ENCODE measurements at places on chromosomes 4 and X.

GRCh38 chr4:156252358-156252921 lies 298.8 kb upstream of the CTSO start:
- no peak for DNase-seq

DNA sequence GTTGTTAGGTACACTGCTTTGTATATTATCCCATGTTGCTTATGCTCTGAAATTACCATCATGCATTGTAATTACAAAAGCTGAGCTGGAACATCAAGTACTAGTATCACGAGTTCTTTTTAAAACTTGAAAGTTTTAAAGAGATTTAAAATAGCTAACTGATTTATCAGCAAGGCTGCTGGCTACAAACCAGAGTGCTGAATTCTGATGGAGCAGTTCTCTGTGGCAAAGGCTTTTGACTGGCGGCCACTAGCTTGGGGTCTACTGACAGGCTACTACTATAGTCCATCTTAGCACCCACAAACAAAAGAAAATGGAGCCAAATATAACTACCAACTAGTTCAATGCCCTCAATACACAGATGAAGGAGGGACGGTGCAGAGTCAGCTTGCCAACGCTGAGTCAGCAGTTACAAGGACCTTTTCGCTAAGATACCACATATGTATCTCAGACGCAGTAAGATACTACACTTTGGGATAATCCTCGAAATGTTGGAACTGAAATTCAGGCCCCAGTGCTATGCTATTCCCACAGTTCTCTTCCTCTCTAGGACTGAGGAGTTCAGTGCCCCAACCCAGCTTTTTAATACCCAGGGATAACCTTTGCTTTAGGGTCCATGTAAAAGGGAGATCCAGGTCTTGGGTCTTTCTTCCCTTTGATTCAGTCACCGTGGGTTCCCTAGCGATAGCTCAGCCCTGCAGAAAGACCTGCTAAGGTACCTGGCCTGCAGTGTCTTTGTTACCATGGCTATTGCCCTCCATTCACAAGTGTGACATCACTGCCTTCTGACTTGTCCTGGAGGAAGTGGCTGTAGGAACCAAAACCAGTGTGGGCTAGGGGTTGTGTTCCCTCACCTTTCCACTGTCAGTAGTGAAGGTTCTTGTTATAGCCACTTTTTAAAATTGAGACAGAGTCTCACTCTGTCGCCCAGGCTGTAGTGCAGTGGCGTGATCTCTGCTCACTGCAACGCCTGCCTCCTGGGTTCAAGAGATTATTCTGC lies 22.8 kb downstream of the MFAP3L start:
- no peak for DNase-seq

DNA sequence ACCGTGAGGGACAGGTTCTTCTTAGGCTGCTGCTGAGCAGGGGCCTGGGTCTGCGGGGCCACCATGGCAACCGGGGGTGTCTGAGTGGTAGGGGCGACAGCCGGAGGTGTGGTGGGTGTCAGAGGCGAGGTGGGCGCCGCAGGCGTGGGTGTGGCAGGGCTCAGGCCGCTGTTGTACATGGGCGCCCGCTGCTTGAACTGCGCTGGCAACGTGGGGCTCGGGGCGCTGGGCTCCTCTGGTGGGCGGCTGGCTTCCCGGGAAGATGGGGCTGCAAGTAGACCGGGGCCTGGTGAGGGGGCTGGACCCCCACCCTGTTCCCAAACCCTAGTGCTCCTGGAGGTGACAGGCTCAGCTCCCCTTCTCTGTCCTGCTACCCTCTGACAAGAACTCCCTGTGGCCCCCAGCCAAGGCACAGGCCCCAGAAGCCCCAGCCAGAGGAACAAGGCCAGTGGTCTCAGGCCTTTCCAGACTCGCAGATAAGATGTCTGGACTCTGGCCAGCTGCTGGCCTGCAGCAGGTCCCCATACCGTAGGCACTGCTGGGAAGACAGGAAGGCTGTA lies 24.8 kb downstream of the NELFA start:
- DNase-seq = no peak

- no peak for DNase-seq
These were observed 58.3 kb downstream of the SMIM20 start for GRCh38 chr4:25972366-25972765.

GRCh38 chr4:154616731-154617130 lies 4.3 kb upstream of the FGG start:
- DNase-seq = no peak

- DNase-seq = no peak
These were observed 51.4 kb upstream of the MSX1 start for GRCh38 chr4:4808086-4808485.

GRCh38 chrX:110311437-110312230 lies 6.3 kb downstream of the AMMECR1 start:
- DNase-seq = no peak

GRCh38 chr4:83905952-83906351 lies 370.0 kb downstream of the GPAT3 start:
- DNase-seq = no peak

- DNase-seq = no peak
These were observed 482.4 kb downstream of the NAF1 start for GRCh38 chr4:162684371-162684700.

- DNase-seq = no peak
These were observed 5.5 kb downstream of the SUV39H1 start for GRCh38 chrX:48702032-48702431.

DNA sequence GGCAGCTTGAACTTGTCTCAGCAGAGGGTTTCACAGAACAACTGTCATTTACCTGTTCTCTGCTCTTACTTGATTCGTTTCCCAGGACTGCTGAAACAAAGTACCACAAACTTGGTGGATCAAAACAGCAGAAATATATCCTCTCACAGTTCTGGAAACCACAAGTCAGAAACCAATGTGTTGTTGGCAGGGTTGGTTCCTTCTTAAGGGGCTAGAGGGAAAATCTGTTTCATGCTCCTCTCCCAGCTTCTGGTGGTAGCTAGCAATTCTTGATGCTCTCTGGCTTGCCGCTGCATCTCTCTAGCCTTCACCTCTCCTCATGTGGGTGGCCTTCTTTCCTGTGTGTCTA lies 4.7 kb downstream of the TLR8 start:
- DNase-seq = no peak

DNA sequence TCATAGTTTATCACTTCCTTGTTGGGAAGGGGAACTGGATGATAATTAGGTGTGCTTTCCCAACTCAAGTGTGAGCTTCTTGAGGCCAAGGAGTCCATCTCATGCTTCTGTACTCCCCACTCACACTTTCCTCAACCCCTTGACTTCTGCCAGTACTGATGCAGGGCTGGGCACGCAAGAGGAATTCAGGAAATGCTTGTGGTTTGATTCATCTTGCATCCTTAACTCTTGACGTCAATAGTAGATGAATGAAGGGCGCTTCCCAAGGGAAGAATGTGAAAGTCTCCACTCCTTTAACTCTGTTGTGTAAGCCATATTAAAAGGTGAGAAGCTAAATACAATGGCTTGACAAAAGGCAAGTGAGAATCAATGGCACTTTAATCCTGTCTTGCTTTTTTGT lies 101.8 kb downstream of the AGTR2 start:
- peak; percentile 7 for DNase-seq

DNA sequence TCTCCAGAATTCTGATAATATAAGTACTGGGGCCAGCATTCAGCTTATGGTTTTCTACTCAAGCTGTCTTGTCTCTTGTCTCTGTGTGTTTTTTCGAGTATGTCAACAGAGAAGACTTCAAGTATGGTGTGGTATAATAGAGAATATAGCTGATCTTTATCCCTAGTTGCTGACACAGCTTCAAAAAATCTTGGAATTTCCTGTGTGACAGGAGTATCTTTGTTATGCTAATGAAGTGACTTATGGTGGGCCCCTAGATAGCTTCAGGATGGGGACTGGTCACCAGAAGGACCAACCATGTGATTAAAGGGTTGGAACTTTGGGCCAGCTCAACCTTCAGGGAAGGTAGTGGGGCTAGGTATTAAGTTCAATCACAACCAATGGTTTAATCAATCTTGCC lies 2.9 kb downstream of the GPRASP3 start:
- DNase-seq = no peak

- no peak for DNase-seq
These were observed 154.3 kb upstream of the CASK start for GRCh38 chrX:42077675-42078074.

GRCh38 chr4:125750828-125751466 lies 436.2 kb downstream of the FAT4 start:
- DNase-seq = no peak

DNA sequence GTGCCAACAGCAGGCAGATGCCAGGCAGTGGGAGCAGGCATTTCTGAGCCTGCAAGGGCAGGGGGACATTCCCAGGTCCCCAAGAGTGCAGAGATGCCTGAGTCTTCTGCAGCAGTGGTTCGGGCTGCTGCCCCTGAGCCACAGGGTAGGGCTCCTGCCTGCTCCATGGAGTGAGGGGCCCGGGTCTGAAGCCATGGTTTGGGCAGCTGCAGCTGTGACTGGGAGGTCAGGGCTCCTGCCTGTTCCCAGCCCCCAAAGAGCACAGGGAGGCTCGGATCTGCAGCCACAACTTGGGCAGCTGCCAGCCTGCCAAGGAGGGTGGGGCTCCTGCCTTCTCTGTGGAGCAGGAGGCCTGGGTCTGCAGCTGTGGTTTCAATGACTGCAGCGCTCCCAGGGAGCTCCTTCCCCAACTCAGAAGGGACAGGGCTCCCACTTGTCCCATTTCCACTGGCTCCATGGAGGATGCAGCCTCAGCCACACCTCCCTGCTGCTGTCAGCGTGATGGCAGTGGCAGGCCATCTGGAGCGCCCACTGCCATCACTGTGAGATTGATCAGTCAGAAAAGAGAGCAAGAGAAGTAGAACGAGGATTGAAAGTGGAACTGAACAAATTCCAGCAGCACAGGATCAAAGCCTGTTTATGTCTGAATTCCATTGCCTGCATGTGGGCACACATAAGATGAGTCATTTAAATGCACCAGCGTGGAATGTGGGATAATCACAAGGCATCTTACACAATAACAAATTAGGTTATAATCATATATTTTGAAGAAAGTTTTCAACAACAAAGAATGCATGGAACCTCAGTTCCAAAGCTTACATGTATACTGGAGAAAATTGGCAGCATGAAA lies 93.1 kb upstream of the CXorf51A start:
- DNase-seq = no peak

GRCh38 chrX:39931529-39932282 lies 166.1 kb downstream of the BCOR start:
- no peak for DNase-seq

DNA sequence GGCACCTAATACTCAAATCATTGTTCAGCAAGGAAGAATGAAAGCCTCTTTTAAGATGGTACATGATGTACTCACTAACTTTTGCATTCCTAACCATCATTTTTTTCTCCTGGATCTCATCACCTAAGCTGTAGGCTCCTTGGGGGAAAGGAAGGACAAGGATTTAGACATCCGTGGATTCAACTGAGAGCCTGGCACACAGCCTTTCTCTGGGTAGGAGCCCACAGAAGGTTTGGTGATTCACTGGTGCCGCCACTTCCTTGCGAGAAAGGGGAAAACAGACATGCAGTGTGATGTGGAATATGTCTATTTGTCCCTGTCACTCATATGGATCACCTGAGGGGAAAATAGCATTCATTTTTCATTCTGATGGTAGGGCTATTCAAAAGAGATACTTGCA lies 147.3 kb downstream of the PCDH7 start:
- no peak for DNase-seq

DNA sequence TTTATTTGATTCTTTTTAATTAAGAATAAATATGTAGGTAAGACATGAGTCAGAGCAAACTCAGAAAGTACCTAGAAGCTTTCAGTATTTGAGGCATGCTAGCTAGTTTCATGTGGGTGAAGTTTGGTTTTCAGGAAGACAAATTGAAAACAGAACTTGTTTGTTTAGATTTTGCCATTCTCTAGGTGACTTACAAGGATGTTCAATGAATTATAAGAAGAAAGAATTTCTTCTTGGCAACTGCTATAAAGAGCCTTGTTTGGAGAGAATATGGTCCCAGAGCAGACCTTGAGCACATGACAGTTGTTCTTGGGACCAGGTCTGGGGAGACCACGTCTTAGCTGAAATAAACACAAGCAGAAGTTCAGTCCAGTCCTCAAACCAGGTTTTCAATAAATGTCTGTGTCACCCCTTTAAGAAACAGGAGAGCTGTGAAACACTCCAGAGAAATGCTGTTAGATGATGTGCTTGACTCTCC lies 38.0 kb upstream of the IL21 start:
- no peak for DNase-seq

GRCh38 chrX:120365320-120365719 lies 3.4 kb downstream of the ATP1B4 start:
- DNase-seq = no peak

GRCh38 chr4:185598846-185599552 lies 63.7 kb upstream of the PDLIM3 start:
- DNase-seq = no peak

GRCh38 chr4:41696763-41697162 lies 51.8 kb downstream of the PHOX2B start:
- no peak for DNase-seq

- DNase-seq = no peak
These were observed 269.2 kb upstream of the MAOA start for GRCh38 chrX:43386875-43387274.

DNA sequence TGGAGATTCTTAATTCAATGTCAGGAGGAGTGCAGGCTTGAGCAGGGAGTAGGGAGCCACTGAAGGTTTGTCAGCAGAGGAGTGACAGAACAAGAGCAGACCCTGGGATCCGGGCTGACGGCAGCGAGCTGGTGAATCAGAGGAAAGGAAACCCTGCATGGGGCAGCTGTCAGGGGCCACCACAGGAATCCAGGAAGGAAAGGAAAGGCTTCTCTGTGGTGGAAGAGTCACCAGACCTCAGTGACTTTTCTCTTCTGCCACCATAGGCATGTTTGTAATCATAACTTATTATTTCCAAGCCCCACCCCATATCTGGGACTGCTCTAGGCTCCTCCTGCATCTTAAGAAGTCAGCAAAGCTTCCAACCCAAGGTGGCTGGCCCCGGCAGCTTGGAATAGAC lies 150.9 kb downstream of the BCOR start:
- DNase-seq = no peak

DNA sequence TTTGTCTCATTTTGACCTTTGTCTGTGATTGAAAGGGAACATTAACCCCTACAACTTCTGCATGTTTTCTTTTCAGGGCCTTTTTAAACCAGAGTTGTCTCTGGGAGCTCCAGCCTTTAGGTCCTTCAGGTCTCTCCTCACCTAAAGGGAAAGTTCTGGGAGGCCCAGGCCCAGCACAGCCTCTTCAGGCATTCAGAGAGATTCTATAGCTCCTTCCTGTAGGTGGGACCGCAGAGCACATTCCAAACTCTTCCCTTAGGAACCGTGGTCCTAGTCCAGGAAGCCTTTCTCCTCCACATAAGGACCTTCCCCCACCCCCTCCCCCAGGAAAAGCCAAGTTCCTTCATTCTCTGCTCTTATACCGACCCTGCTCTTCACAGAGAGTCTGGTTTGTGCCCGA lies 14.9 kb downstream of the NKX6-1 start:
- no peak for DNase-seq

GRCh38 chrX:41655631-41656030 lies 33.1 kb upstream of the GPR34 start:
- no peak for DNase-seq

DNA sequence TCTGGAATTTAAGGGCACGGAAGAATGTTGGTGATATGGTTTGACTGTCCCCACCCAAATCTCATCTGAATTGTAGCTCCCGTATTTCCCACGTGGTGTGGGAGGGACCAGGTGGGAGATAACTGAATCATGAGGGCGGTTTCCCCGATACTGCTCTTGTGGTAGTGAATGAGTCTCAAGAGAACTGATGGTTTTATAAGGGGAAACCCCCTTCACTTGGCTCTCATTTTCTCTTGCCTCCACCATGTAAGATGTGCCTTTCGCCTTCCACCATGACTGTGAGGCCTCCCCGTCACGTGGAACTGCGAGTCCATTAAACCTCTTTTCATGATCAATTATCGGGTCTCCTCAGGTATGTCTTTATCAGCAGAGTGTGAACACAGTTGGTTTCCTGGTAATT lies 25.6 kb upstream of the DHRSX start:
- DNase-seq = no peak
